ENCODE measurements at places on chromosomes 13 and 19.

DNA sequence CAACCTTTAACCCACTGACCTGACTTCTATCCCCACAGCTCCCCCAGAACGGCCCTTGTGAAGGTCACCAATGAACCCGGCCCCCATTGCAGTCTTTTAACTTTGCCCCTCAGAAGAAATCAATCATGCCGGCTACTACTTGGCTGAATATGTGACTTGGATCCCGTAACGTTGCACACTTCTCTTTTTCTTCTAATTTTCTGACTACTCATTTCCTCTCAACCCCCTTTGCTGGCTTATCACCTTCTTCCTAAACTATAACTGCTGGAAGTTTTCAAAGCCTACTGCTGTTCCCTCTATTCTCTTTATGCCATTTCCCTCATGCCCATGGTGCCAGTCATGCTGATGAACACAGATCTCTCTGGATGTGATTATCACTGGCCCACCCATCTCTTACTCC is 367.6 kb downstream of the DNAJC15 start:
- DNase-seq = no peak

- no peak for DNase-seq
These were observed 14.7 kb upstream of the TEKTIP1 start for GRCh38 chr19:3524078-3524842.

GRCh38 chr13:72508392-72508791 is 219.0 kb downstream of the MZT1 start:
- no peak for DNase-seq

DNA sequence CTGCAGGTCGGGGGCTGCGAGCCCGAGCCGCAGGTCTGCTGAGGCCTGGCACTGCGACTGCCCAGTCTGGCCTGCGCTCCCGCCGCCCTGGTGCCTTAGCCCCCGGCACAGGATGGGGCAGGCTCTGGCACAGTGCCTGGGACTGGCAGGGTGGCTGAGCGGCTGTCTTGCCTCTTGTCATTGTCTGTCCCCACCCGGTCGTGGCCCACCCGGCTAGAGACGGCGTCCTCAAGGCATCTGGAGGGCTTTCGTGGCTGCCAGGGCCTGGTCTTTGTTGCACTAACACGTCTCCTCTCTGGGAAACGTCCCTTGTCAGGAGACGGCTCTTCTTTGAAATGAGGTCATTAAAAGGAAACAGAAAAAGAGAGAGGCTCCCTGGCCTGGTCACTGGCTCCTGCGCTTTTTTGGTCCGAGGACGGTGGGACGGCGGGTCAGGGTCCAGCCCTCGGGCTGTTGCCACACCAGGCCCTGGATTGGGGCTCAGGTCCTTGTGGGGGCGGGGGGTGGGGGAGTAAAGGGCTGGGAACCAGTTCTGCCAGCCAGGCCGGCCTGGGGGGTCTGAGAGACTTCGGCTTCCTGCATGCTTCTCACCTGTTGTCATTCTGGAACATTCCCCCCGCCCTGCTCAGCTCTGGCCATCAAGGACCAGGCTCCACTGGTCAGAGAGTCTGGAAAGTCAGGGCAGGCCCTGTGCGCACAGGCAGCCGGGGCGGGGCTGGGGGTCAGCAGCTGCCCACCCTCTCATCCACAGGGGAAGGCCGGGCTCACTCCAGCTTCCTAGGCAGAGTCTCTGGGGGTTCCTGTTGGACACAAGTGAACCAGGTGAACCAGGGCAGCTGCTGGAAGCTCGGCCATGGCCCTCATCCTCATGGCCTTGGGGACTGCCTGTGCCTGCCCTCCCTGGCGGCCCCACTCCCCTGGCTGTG is 6.2 kb upstream of the ZNF554 start:
- no peak for DNase-seq

DNA sequence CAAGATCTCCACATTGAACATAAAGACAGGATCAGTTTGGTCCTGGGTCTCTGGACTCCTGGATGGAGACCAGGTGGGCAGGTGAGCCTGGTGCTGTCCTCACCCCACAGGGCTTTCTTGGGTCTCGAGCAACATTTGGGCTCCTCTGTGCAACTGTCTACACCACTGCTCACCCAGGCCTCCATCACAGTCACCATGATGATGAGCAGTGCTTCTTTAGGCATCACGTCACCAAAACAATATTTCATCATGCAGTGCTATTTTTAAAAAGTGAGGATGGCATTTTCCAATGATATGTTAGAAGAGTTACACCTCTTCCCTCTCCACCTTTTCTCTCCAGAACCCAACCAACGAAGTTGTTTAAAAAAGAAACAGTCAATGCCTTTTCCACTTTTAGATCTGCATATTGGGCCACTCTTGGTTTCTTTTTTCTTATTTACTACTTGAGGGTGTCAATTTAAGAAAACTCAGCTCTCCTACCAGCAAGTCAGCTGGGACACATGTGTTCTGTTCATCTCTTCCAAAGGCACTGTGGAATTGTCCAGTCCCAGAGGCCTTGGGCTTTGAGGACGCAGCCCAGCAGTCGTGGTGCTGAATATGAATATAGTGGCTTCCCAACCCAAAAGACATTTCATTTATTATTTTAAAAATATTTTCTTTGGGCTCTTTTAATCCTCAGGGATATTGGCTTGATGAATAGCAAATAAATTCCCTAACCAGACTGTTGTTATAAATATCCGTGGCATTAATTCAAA is 405.7 kb downstream of the KCNRG start:
- no peak for DNase-seq

Measured in activated T-cell treated with anti-CD3 and anti-CD28 coated beads for 1 hour (primary cell).